Stimulated activated effector memory CD8-positive, alpha-beta T cell treated with anti-CD3 and anti-CD28 coated beads, Interleukin-12 subunit alpha, Interleukin-12 subunit beta, amount 100 ng/mL, for 72 hours (primary cell): ENCODE measurements at places on chromosomes 13 and 19.

DNA sequence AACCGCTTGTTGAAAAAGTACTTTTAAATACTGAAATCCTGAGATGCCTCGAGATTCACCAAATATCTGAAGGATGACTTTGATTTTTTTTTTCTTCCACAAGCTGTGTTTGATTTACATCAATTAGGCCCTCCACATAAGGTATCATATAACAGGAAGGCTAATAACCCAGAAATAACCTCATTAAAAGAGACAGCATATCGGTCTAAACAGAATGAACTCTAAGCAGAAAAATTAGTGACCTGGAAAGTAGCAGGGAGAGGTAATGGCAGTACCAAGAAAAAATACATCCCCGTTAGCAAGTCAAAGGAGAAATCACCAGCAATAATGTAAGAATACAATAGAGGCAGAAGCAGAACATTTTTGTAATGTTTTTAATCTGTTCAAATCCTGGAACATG, 452.4 kb upstream of the TSHZ3 start:
- no peak for DNase-seq

DNA sequence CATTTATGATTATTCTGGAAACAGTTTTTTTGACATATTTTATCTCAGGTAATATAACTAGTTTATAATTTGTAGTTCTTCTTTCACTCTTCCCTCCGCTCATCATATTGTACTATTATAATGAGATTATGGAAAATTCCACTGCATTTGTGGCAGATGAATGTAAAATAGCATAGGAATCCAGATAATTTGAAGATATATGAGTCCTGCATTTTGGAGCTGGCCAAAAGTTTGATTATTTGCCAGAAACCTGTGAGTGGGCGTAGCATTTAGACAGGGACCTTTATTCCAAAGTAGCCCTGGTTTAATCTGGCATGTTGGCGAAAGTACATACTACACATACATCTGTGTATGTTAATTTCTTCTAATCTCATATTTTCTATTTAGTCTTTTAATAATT, 65.2 kb downstream of the FNDC3A start:
- no peak for DNase-seq

DNA sequence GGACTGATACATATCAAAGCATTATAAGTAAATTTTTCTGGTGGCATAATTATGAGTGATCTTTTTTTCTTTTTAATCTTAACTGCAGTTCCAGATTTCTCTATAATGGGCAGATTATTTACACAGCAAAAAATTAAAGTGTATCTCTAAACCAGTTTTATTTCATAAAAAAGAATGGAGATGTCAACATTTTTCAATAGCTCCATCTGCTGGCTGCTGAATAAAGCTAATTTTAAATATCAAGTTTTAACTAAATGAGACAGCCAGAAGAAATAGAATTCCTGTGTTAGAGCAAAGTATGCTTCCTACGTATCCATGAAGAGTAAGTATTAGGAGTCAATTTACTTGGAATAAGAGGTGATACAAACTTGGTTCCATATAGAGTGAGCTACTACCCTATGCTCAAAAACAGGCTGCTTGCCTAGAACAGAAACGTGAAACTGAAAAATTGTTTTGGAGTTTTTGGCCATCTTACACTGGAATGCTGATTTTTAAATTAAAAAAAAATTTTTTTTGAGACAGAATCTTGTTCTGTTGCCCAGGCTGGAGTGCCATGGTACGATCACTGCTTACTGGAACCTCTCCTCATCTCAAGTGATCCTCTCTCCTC, 5.0 kb upstream of the PDS5B start:
- no peak for DNase-seq

DNA sequence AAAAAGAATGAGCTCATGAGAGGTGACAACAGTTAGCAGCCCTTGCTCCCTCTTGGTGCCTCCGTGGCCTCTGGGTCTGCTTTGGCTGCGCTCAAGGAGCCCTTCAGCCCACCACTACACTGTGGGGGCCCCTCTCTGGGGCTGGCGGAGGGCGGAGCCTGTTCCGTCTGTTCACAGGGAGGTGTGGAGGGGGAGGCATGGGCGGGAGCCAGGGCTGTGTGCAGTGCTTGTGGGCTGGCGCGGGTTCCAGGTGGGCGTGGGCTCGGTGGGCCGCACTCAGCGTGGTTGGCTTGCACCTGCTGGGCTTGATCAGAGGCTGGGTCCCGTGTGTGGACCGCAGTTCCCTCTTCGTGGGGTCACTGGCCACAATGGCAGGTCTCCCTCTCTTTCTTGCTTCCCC, 953.4 kb upstream of the PRR20A start:
- no peak for DNase-seq

DNA sequence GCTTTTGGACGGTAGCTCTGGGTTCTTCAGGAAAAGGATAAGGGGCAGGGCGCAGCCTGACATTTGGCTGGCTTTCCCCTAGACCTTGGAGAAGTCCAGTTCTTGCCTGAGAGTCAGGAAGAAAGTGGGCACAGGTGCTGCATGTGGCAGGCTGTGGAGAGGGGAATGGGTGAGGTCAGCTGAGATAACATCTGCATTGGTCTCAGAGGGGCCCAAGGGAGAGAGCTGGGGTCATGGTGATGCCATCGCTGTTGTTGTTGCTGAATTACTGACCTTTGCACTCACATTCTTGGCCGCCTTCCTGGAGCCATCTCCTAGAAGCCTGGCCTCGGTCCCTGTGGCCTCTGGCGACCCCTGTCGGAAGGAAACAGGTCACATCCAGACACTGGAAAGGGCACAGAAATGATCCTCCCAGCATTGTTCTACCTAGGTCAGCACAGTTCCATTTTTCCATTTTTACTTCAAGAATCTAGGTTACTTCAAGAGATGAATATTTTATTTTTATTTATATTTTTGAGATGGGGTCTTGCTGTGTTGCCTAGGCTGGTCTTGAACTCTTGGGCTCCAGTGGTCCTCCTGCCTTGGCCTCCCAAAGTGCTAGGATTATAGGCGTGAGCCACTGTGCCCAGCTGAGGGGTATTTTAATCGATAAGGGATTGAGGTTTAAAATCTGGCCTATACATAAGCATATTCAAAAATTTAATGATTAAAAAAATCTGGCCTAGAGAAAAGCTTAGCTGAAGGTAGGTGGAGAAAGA, 6.5 kb upstream of the LIPE start:
- DNase-seq = peak; percentile 80

- DNase-seq = no peak
Measured at GRCh38 chr19:15178629-15179308, 22.0 kb downstream of the NOTCH3 start.

- DNase-seq = no peak
Measured at GRCh38 chr13:51738226-51738905, 65.6 kb downstream of the DHRS12 start.

GRCh38 chr13:60931858-60932546, 483.6 kb downstream of the PCDH20 start:
- no peak for DNase-seq

- DNase-seq = no peak
Measured at GRCh38 chr19:34226036-34226435, 28.3 kb upstream of the GARRE1 start.

DNA sequence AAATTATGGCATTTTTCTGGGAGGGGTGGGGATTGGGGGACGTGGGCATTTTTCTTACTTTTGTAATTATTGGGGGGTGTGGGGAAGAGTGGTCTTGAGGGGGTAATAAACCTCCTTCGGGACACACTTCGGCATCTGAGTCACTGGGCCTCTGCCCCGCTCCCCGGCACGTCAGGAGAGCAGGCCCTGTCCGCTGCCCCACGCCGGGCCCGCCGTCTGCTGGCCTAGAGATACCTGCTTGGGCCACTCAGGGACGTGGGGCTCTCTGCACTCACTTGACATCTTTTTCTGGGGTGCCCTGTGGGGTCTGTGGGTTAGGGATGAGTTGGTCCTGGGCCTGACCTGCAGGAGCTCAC, 3.5 kb upstream of the FTL start:
- no peak for DNase-seq

- no peak for DNase-seq
Measured at GRCh38 chr13:75715601-75716523, 79.7 kb downstream of the LMO7 start.

GRCh38 chr19:29532956-29533355, 7.2 kb downstream of the VSTM2B start:
- DNase-seq = no peak

- DNase-seq = peak; percentile 56
Measured at GRCh38 chr13:49976314-49977258, 20.3 kb upstream of the TRIM13 start.

DNA sequence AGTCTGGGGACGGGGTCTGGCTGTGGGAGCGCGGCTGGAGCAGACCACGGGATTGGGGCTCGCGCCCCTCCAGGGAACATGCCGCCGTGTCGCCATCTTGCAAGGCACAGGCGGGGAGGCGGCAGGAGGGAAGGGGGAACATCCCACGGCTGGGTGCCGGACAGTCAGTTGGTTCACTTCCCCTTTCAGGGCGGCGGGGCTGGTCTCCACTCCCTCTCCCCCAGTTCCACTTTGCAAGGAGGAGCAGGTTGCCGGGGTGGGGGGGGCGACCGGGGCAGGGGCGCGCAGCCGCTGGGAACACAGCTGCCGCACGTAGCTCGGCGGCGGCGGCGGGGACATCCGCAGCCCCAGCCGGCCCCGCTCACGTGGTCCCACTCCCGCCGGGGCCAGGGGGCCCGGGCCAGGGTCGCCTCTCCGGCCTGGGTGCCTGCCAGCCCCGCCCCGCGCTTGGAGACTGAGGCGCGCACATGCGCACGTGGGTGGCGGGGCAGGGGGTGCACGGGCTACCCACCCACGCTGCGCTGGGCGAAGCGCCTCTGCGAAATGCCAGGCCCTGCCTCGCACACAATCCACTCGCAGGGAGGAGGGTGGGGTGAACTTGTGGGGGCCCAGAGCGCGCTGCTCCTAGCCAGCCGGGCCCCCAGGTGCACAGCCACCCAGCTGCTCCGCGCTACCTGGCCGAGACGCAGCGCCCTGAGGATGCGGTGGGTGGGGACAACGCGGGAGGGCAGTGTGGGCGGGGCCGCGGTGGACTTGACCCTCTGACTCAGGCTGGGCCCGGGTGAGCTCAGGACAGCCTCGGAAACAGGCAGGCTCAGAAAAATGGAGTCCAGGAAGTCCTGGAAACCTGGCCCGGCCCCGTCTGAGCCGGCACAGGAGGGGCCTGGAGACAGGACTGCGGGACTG, 6.4 kb downstream of the KLF16 start:
- peak; percentile 41 for DNase-seq

- DNase-seq = no peak
Measured at GRCh38 chr13:46296921-46297320, 85.2 kb downstream of the LRRC63 start.
